ENCODE measurements at places on chromosomes 11 and 22.

DNA sequence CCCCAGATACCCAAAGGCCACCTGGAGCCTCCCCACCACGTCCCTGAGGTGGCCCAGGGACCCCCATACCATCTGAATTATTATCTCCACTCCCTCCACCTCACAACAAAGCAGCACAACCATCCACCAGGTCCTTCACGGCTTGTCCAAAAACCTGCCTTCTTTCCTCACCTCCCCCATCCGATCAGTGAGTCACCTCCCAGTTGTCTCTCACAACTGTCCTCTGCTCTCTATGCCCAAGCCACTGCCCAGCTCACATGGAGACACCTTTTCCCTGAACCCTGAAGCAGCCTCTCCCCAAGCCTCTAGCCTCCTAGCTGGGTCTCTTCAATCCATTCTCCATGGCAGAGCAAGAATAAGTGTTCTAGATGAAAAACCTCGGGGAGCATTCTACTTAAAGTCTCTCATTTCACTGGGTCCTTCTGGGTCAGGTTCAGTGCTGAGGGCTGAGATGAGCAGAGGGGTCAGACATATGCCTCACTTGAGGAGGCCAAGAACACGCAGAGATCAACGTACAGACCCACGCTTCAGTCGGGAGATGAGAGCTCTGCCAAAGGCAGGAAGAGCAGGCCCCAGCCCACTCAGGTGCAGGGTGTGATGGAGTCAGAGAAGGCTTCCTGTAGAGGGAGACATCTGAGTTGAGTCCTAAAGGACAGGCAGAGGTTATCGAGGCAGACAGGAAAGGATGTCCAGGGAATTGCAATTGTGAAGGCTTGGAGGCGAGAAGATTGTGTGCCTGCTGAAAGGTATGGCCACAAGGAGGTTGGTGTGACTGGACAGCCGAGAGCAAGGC, 74.7 kb downstream of the PDE2A start:
- no peak for DNase-seq

DNA sequence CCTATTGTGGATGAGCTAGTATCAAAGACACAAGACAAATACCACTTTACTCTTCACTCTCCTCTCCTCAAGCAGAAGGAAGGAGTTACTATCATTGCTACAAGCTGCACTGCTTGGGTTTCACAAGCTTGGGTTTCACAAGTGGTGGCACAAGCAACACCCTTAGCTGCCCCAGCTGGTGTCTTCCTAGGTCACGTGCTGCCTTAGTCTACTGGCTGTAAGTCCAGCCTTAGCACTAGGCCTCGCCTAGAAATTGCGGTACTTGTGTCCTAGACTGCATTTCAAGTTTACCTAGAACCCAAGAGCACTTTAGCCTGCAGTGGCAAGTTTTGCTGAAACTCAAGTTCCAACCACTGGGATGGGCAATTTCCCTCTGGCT, 86.6 kb downstream of the EHF start:
- no peak for DNase-seq

DNA sequence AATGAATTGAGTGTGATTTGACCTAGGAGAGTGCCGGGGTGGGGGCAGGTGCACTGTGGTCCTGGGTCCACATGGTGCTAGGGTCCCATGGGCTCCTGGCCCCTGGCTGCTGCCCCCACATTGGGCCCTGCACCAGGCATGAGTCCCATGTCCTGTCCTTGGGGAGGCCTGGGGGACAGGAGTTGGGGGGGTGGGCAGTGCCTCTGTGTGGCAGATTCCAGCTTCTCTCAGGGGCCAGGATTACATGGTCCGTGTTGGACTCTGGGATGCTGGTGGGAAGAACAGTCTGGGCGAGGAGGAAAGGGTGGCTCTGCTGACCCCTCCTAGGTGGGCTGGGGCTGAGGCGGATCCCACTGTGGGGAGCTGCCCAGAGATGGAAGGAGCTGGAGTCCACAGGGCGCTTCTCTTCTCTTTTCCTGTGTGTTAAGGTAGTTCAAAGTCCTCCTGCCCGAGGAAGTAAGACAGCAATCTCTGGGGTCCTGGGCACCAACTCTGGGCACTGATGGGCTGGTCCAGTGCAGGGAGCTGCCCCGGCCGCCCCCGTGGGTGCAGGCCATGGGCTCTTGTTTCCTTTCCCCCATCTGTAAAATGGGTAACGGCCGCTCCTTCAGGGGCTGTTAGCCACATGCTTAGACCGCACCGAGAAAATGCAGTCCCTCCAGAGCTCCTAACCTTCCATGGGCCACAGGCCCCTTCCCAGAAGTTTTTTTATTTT, 19.8 kb downstream of the KCNQ1 start:
- no peak for DNase-seq

DNA sequence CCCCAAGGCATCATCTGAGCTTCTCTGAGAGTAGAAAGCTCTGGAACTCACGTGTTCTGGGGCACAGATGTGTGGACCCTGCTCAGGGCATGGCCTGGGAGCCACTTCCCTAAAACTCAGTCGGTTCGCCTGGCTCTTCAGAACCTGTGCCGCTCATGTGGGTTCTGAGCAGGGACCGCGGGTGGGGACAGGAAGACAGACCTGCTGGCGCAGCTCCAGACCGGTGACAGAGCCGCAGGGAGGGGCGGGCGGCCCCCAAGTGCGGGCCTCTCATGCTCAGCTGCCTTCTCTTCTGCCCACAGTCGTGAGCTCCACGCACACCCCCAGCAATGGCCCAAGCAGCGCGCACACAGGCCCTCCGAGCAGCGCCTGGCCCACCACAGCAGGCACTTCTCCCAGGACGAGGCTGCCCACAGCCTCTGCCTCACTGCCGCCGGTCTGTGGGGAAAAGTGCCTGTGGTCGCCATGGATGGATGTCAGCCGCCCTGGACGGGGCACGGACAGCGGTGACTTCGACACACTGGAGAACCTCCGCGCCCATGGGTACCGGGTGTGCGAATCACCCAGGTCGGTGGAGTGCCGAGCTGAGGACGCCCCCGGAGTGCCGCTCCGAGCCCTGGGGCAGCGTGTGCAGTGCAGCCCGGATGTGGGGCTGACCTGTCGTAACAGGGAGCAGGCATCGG, 24.2 kb downstream of the MUC5AC start:
- DNase-seq = no peak

- DNase-seq = no peak
Measured at GRCh38 chr22:16801571-16801970, 23.6 kb downstream of the XKR3 start.

- DNase-seq = no peak
Measured at GRCh38 chr11:66938582-66939135, 19.5 kb downstream of the PC start.

DNA sequence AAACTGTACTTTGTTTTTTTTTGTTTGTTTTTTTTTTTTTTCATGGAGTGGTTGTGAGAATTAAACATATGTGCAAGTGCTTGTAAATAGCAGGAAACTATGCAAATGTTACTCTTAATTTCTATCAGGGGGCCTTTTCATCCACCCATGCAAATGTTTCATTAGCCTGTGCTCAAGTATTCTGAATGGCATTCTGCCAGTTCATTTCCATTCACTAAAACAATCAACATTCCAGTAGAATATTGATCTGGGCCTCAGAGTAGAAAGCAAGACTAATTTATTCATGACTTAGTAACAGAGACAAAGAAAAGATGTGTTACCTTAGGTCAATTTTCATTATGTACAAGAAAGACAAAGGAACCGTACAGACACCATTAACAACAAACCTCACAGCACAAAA, 971.4 kb downstream of the DLG2 start:
- no peak for DNase-seq

- peak; percentile 77 for DNase-seq
Measured at GRCh38 chr22:48485149-48486133, 1342.2 kb downstream of the BRD1 start.

GRCh38 chr22:19872779-19873137, 18.1 kb upstream of the GNB1L start:
- no peak for DNase-seq

DNA sequence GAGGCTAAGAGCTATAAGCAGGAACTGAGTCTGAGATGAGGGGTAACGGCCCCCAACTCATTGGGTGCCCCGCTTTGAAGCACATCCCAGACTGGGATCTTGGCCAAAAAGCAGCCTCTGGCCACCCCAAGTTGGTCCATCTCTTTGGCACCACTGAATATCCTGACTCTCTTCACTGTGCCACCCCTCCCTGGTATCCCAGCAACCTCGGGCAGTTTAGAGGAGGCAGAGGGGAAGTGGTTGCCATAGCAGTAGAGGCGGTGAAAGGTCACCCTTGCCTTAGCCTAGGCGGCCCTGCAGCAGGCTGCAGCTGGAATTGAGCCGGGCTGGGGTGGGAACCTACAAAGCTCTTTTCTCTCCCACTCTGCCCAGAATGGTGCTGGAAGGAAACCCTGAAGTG, 1.1 kb downstream of the PELI3 start:
- no peak for DNase-seq

- peak; percentile 67 for DNase-seq
Measured at GRCh38 chr11:113001709-113002108, 40.5 kb downstream of the NCAM1 start.

DNA sequence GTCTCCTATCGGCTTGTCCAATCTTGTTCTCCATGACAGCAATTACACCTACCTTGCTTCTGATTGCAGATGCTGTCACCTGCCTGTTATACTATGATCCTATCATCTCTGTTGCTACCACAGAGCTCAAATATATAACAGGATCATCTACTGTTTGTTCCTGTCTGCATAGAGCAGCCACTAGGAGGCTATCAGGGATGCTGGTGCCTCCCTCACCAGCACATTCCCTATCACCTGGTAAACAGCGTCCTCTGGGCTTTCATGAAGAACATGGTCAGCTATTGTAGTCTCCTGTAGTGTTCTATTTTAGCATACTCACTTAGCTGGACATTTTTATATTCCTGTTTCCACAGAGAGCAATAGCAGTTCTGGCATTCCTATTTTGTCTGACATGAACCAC, 87.8 kb upstream of the FAT3 start:
- DNase-seq = no peak

GRCh38 chr11:14789879-14790484, 102.0 kb downstream of the CYP2R1 start:
- no peak for DNase-seq

GRCh38 chr11:11463405-11463804, 110.4 kb upstream of the CSNK2A3 start:
- DNase-seq = peak; percentile 23

- no peak for DNase-seq
Measured at GRCh38 chr11:79762279-79762921, 321.6 kb upstream of the TENM4 start.

DNA sequence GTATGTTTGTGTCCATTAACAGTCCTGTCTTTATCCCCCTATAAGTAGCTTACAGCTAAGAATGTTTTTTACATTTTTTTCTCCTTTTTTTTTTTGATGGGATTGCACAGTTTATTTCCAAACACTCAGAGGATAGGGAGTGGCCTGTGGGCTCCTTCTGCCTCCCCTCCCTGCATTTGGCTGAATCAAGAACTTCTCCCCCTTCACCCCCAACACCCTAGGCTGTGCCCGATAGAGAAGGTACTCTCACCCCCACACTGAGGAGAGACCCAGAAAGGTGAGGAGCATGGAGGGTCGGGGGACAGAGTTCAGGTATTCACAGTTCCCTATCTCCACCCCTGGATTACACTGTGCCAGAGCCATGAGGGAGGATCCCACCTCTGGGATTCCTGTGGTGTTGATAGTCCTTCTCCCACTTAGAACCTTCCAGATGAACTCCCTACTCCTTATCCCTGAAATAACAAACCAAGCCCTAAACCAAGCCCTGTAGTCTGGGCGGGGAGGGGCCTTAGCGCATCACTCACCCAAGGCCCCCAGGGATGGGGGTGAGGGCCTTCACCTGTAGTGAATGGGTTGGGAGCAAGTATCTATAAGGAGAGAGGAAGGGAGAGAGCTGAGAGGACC, 97.1 kb downstream of the ADAMTS15 start:
- DNase-seq = no peak

DNA sequence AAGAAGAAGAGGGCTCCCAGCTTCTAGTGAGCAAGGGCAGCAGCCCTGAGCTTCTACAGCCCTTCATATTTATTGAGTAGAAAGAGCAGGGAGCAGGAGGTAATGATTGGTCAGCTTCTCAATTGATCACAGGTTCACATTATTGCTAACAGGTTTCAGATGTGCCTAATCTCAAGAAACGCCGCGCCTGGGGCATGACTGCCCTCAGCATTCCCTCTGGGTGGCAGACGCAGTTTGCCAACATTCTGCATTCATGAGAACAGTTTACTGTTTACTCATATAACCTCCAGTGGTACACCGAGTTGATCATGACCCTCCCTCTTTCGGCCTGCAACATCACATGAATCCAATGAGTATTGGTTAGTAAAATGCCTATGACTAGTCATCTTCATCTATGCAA, 4.7 kb upstream of the ZNF74 start:
- no peak for DNase-seq

- no peak for DNase-seq
Measured at GRCh38 chr11:78074756-78075155, 4.9 kb downstream of the NDUFC2 start.

DNA sequence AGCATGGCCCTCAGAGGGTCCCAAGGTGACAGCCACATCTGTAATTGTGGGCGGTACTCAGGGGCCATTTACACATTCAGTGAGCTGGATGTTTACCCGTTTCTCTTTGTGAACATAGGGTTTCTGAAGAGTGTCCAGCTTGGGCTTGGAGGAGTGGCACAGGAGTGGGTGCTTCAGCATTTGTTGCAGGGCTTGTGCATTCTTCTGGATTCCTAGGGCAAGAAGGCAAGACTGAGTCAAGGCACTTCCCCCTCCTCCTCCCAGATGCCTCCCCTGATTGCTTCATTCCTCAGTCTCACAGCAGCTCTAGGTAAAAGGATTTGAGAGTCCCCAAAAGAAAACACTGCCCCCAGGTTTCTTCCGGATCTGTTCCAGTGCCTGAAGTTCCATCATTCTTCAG, 95.4 kb downstream of the RNF169 start:
- no peak for DNase-seq

DNA sequence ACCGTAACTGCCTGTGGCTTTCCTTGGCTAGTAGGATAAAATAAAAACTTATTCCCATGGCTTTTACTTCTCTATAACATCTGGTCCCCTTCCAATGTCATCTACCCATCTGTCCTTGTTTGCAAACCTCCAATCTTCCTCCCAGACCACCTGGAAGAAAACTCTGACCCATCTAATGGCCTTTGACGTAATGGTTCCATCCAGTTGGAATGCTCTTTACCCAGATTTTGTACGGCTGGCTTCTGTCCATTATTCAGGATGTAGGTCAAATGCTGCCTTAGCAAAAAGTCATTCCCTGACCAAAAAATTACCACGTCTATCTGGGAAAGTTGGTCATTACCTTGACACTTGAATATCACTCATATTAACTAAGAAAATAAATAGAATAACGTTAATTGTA, 577.9 kb upstream of the ANO5 start:
- DNase-seq = no peak

GRCh38 chr11:109304159-109304558, 117.8 kb upstream of the C11orf87 start:
- DNase-seq = no peak

DNA sequence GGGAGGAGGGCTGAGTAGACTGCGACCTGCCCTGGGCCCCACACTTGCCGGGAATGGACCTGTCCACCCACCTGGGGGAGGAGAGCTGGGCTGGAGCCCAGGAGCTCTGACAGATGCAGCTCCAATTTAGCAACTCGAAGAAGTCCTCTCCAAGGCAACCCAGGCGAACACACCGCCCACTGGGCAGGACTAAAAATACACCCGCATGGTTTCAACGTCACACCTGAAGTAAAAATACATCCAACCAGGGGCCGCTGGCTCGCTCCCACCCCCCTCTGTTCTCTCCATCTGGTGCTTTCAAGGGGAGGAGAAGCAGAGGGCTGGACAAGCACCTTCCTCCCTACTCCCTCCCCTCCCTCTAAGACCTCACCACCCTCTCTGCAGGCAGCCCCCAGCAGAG, 119.9 kb downstream of the FEZ1 start:
- peak; percentile 57 for DNase-seq
